GM10248 (cell line): ENCODE measurements at places on chromosomes 1 and 21.

DNA sequence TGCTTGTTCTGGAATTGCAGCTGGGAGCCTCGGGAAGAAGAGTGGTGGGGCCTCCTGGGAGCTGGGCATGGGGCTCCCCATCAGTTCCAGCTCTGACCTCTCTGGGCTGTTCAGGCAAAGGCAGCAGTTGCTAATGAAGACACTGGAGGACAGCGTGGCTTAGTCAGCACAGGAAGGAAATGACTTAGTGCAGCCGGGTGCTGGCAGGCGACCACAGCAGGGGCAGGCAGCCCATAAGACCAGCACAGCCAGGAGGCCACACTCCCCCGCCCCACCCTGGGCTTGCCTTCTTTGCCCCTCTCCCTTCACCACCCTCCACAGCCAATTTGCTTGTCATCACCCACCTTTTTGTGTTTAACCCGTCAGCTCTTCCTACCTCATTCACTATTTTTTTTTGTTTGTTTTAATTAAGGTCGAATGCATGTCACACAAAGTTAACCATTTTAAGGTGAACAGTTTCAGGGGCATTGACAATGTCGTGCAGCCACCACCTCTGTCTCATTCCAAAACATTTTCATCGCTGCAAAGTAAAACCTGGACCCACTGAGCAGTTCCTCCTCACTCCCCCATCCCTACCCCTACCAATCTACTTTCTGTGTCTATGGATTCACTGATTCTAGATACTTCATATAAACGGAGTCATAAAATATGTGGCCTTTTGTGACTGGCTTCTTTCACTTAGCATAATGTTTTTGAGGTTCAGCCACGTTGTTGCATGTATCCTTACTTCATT, 10.9 kb downstream of the OLIG2 start:
- no peak for DNase-seq

GRCh38 chr1:237146241-237146640, 104.3 kb downstream of the RYR2 start:
- DNase-seq = no peak

GRCh38 chr1:197464044-197464443, 196.0 kb downstream of the CRB1 start:
- no peak for DNase-seq

DNA sequence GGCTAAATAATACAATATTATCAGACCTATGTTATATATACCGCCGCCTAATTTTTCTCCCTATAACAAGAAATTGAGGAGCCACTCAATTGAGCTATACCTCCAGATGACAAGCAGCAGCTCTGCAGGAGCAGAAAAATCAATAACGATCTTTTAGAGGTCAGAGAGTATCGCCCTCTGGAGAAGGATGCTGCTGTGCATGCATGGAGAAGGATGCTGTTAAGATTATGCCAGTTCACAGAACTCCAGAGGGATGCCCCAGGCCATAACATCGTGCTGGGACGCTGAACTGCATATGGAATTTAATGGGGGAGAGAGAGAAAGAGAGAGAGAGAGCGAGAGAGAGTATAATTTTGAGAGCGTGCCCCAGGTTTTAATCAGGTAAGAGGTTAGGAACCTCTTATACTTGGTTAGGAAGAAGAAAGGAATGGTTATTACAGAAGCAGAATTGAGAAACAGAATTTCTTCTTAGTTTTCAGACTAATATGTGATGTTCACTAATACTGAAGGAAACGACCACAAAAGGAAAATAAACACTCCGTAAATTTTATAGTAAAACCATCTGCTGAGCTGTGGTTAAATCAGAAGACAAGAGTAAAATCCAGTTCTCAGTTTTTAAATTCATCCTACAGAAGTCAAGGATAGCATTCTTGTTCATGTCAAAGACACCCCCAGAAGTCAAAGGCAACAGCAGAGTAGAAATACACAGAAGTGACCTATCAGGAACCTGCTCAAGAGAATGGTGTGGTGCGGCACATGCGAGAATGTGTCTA, 111.1 kb downstream of the SMYD2 start:
- DNase-seq = no peak

DNA sequence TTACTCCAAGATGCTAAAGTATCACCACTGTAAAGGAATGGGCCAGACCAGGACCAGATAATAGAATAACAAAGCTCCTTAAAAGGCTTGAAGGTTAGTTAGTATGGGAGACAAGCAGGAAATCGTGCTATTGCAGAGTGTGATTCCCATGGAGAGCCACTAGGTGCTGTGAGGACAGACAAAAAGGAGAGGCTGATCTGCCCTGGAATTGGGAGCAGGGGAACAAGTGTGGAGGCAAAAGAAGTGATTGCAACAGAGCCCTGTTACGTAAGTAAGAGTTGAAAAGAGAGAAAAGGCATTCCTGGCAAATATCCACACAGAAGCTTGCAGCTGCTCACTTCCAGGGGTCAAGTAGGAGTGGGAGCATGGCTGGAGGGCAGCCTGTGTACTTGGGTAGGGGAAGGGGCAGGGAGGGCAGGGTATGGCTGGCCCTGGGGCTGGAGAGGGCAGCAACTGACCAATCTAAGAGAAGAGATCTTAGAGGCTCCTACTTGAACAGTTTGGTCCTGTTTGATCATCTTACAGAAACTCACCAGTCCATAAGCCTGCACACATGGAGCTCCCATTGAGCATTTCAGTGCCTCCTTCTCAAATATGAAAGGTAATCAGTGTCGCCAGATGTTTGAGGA, 207.7 kb upstream of the GJB5 start:
- no peak for DNase-seq

DNA sequence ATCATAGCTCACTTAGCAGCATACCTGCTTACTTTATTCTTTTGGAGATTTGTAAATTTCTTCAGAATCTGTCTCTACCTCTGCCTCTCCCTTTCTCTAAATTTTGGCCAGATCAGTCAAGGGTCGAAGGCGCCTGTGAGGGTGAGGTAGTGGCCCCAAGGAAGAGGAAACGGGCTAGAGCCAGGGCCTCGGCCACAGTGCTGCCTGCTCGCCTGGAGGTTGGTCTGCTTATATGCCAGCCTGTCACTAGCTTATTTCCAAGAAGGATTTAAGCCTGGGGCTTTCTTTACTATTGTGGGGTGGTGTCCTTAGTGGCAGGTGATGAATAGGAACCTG, 19.6 kb downstream of the PEX14 start:
- DNase-seq = no peak

GRCh38 chr1:17393230-17393629, 21.2 kb downstream of the PADI6 start:
- no peak for DNase-seq

GRCh38 chr1:34770891-34771504, 10.0 kb upstream of the GJB3 start:
- DNase-seq = no peak

DNA sequence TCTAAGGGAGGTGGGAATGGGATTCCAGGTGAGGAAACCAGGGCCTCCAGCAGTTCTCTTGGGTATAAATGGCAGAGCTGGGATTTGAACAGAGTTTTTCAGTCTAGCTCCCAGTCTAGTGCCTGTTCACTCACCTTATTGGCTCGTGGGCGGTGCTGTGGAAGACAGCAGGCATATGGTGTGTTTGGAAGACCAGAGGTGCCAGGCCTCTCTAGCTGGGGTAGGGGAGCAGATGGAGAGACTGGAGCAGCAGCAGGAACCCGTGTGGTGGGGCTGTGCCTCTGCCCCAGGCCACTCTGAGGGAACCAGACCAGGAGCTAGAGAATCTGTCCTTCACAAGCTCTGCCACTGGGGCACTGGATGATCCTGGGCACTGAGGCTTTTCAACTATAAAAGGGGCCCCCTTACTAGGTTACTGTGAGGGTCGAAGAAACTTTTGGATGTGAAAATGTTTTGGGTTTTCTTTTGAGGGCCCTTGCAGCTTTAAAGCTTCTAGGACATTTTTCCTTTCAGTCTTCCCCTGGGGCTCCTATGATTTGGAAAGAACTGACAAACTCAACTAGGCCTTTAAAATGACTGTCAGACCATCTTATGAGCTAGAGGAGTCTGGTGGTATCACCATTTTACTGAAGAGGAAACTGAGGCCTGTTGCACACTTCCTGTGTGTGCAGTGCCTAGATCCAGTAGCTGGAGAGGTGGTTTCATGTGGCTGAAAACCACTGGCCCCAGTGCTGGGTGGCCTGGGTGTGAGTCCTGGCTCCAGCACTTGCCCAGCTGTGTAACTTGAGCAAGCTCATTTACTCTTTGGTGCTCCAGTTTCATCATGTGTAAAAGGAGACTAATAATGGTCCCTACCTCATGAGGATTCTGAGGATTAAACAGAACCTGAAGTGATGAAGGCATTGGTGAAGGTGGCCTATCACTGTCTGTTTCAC, 6.1 kb downstream of the DMRTB1 start:
- no peak for DNase-seq

GRCh38 chr1:206955476-206956451, 9.5 kb upstream of the PIGR start:
- DNase-seq = peak; percentile 59

DNA sequence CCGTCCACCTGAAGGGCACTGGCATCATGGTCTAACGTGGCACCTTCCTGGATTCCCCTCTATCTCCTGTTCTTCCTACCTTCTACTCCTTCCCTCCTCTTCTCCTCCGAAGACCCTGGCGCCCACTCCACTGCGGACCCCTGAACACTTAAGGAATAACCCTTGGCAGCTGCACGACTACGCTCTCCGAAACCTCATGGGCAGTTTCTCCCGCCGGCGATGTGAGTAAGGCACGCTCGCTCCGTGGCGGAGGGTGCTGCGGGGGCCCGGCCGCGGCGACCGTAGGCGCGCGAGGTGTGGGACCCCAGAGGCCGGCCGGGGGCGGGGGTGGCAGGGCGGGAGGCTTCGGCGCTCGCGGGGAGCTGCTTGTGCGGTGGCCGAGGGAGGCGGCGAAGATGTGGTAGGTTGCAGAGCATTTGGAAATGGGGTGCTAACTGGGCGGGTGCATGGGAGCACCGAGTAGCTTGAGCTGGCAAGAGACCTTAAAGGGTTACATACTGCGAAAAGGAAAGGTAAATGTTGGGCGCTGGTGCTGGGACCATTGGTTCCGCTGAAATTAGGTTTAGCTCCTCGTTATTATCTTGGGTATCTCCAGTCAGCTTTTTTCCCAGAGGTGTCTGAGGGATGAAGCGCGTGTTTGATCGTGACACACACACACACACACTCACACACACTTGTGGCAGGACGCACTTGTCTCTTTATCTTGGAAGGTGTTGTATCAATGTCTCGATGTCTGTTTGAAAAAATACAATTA, 876 bp downstream of the LRRC7 start:
- DNase-seq = peak; percentile 9

- no peak for DNase-seq
Observed at GRCh38 chr1:182122256-182122912, 60.9 kb upstream of the ZNF648 start.

DNA sequence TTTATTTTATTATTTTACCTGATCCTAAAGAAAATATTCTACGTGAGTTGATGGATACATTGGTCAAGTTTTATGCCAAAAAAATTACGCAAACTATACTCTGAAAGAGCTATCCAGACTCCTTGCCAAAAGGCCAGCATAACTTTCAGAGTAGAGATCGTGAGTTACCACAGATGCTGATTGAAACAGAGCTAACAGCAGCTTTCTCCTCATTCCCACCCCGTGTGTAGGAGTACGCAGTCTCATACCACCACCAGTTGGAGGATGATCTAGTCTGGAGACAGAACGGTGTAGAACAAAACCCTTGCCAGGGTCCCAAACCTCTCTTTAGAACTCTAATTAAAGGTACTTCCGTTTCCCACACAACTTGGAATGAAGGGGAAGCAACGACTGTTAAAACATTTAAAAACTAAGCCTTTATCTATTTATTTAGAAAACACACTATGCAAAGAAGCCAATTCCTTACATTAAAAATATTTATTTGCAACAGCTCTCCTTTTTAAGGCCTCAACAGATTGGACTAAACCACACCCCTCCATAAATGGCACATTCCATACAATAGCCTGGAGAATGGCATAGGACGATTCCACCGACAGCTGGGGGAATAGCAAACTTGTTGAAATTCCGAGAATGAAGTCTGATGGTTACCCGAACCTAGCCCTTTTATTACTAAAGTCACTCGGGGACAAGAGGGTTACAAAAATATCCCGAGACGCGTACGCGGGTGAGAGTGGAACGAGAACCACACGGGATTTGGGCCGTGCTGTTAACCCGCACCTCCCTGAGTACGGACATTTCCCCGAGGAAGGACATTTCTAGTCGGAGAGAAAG, 1.4 kb downstream of the NUCKS1 start:
- DNase-seq = no peak

GRCh38 chr21:36202726-36203602, 46.3 kb downstream of the DOP1B start:
- DNase-seq = no peak

GRCh38 chr1:214461305-214461704, 90.1 kb downstream of the PTPN14 start:
- no peak for DNase-seq

GRCh38 chr1:1758059-1758621, 20.1 kb downstream of the NADK start:
- no peak for DNase-seq

GRCh38 chr1:31306278-31306677, 9.4 kb downstream of the ZCCHC17 start:
- no peak for DNase-seq

- DNase-seq = no peak
Observed at GRCh38 chr1:164040754-164041153, 518.2 kb upstream of the PBX1 start.

- no peak for DNase-seq
Observed at GRCh38 chr1:82486969-82487368, 686.2 kb downstream of the ADGRL2 start.

- no peak for DNase-seq
Observed at GRCh38 chr1:10302416-10302815, 92.0 kb downstream of the KIF1B start.

- no peak for DNase-seq
Observed at GRCh38 chr1:13539683-13540082, 25.9 kb upstream of the LRRC38 start.

DNA sequence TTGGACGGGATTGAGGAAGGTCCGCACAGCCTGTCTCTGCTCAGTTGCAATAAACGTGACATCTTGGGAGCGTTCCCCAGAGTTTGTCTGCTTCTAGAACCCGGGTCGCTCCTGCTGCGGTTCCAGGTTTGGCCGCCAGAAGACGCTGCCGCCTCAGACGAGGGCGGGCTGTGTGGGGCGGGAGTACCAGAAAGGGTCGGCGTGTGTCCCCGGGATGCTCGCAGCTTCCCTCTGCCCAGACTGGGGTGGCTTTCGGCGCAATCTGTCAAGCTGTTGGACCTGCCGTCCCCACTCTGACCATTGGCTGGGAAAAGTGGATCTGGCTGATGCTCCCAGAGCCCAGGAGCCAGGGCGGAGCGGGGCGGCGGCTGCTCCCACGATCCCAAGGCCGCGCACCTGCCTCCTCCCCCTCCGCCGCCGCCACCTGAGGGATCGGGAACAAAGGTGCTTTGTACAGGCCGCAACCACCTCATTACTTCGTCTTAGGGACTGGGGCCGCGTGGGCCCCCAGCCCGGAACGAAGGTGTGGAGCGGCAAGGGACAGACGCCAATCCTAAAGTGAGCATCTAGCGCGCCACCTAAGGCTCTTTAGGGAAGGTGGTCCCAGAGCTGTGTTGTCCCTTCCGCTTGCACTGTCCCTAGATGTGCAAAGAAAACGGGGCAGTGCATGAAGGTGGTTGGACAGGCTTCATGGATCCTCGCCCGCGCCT, 683 bp upstream of the EFNA4 start:
- peak; percentile 83 for DNase-seq
